ENCODE measurements at places on chromosomes 5 and 9.

- DNase-seq, result no peak
Observed at GRCh38 chr5:120160124-120160895, 303.8 kb upstream of the PRR16 start.

DNA sequence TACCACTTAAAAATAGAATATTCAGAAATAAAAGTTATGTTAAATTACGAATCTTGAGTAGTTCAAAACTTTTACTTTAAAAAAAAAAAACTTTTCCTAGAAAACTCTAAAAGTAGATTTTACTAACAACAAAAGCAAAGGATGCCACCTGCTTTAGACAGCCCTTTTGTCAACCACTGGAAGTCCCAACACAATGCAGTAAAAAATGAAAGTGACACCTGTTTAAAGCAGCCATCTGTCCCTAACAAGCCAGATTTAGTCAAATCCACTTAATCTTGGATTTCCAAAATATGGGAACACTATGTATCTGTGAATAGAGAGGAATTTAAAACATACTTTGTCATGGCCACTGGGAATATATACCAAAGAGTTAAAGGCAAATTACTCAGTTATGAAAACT is 3.8 kb downstream of the RFX3 start:
- DNase-seq, result no peak

DNA sequence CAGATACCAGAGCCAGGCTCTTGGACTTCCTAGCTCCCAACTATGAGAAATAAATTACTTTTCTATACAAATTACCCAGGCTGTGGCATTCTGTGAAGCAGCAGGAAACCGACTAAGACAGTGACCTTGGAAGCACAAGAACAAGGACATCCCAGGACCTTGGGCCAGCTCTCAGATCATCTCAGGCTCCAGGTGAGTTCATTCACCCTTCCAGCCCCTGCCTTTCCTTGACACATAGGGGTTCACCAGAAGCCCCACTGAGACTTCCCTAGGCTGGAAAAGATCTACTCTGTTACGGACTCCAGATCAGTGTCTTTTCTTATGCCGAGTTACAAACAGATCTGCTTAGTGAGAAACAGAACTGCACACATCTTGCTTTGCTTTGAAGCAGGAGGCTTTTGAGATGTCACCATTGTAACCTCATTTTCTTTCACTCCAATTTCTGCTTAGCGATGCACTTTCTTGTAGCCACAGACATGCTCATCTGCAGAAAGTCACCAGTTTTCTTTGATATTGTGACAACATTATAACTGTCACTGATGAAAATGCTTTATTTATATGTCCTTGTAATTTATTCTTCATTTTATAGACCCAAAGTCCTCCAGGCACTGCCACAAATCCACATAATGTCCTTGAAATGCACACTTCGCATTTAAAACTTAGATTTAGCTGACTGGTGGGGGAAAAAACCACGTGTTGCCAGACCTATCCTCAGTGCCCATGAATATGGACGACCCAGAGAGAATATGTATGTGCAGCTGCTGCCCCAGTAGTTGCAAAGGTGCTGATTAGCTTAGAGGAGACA is 8.1 kb downstream of the CD180 start:
- DNase-seq, result no peak

DNA sequence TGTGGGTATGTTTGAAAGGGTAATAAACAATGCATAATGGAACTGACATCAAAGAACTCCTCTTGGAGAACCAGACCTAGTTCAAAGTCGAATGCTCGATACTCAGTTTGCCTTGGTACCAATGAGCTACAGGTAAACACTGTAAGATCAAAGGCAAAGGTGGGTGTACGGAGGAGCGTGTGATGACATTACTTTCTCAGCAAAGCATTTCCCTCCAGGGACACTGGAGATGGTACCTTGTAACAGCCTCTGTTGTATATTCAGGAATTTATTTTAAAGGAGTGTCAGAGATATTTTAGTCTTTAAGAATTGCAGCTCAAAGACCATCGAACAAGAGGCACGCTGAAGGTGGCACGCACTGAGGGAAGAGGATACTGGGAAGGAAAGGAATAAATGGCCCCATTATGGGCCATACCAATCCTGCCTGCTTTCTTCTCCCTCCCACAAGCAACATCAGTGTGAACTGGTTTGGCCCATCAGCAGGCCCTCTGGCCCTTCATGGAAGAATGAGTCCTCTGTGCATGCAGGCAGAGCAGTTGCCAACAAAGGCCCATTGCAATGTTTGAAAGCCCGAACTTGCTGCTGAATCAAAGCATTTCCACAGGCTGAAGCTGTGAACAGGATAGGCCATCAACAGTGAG is 410.2 kb downstream of the ACTL7B start:
- peak; percentile 49 for DNase-seq

DNA sequence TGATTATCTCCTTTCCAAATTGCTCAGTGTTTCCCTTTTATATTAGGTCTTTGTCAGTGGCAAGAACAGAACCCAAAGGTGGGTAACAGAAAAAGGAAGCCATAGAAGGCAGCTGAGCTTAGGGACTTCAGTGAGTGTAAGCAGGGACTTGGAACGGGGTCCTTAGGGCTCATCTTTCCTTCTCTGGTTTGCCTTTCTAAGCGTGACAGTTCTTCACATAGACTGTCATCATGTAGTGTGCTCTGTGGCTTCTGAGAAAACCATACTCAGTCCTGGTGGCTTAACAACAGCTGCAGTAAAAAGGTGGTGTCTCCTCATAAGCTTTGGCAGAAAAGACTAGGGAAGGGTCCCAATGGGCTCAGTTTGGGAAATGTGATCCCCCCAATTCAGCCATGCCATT is 108.8 kb downstream of the SLC12A2 start:
- DNase-seq, result no peak

DNA sequence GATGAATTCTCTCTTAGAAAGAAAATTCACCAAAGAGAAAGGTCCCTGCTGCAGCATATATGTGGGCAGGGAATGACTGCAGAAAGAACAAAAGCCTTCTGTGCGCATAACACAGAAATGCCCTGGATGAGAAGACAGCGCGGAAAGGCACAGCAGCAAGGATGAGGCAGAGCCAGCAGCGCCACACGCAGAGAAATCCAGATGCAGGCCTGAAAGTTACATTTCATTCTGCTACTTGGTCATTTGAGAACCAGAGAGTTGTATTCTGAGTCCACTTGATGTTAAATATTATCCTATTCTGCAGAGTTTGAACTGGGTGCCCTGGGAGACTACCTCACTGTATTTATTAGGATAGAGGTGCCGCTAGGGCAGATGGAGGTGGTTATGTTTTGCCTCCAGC is 68.5 kb downstream of the GLDC start:
- no peak for DNase-seq

- DNase-seq, result no peak
Observed at GRCh38 chr9:20028849-20029231, 240.0 kb upstream of the SLC24A2 start.

GRCh38 chr5:178505639-178506407 is 84.4 kb downstream of the COL23A1 start:
- DNase-seq, result no peak

- no peak for DNase-seq
Observed at GRCh38 chr5:60687927-60688720, 11.8 kb downstream of the DEPDC1B start.

DNA sequence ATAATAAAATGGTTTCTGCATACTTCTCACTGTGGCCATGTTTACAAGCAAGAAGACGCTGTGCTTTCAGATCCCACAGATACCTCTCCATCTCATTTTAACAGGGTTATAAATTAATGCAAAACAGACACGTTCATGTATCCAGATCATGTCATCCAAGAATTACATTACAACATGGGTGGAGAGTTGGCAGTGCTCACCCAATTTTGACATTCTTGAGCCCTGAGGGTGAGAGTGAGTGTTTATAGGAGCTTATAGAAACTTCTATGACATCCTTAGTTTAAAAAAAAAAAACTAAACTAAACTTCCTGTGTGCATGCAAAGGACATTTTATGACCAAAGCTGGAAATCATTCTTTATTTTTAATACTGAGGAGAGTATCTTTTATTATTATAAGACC is 9.1 kb downstream of the PRKACG start:
- no peak for DNase-seq

GRCh38 chr5:176364765-176365350 is 429 bp upstream of the ARL10 start:
- no peak for DNase-seq

- no peak for DNase-seq
Observed at GRCh38 chr9:35035851-35036701, 36.3 kb downstream of the VCP start.

DNA sequence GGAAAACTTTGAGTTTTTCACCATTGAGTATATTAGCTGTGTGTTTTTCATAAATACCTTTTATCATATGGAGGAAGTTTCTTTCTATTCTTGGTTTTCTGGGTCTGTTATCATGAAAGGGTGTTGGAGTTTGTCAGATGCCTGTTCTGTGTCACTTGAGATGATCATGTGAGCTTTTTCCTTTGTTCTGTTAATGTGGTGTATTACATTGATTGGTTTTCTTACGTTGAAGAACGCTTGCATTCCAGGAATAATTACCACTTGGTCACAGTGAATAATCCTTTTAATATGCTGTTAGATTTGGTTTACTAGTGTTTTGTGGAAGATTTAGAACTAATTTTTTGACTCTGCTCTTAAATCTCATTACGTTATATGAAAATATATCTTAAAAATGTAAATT is 7.8 kb downstream of the PLEKHG4B start:
- DNase-seq, result no peak
